ENCODE measurements at places on chromosomes 7 and 10.

DNA sequence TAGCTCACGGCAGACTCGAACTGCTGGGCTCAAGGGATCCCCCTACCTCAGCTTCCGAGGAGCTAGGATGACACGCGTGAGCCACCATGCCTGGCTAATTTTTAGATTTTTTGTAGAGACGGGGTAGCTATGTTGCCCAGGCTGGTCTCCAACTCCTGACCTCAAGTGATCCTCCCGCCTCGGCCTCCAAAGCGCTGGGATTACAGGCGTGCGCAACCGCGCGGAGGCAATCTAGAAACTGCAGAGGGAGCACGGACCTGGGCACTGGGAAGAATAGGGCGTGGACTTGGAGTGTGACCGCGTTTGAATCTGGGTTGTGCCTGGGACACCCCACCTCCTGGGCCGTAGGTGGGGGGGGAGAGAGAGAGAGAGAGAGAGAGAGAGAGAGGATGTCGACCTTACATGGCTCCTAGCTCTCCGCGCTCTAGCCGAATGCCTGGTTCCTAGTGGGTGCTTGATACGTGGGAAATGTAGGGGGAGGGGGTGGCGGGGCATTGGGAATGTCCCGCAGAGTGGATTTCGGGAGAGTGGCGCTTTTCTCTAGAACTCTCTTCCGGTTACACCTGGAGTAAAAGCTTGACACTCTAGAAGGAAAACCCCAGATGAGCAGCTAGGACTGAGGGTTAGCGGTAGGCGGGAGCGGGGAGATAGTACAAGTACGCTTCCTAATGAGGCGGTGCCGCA is 1.2 kb upstream of the MAP3K8 start:
- DNase-seq: peak; percentile 46

- no peak for DNase-seq
These were observed 71.5 kb downstream of the SLC35B4 start for GRCh38 chr7:134245253-134245652.

- no peak for DNase-seq
These were observed 340.1 kb upstream of the CHRM2 start for GRCh38 chr7:136528329-136528728.

DNA sequence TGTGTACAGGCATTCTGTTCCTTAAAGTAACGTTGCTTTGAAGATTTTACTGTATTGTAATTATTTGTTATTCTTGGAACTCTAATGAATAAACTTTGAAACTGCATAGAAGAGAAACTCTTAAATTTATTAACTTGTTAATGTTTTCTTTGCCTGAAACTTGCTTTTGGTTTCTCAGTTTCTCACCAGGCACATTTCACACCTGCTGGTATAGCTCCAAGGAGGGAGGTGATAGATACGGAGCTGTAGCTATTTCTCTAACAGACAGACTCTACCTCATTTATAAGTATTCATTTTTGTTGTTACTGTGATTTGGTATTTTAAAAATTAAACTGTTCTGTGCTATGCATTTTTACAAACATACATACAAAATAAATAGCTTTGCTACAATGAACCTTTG is 32.7 kb downstream of the R3HCC1L start:
- DNase-seq: no peak

DNA sequence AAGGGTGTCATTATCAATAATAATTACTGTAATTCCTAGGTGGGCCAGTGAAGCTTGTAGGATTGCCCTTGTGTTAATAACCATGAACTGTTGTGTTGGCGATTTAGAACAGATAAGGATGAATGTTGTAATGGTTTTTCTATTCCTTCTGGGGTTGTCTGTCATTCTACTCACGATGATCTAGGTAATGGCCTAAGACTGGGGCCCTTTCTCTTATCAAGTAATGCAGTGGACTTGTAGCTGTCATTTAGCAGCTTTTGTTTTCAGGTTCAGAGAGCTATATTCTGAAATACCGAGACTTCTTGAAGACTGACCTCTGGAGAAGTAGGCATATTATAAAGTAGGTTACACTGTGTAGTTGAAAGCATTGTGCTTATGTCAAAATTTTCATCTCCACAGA is 110.2 kb downstream of the TAF3 start:
- no peak for DNase-seq

DNA sequence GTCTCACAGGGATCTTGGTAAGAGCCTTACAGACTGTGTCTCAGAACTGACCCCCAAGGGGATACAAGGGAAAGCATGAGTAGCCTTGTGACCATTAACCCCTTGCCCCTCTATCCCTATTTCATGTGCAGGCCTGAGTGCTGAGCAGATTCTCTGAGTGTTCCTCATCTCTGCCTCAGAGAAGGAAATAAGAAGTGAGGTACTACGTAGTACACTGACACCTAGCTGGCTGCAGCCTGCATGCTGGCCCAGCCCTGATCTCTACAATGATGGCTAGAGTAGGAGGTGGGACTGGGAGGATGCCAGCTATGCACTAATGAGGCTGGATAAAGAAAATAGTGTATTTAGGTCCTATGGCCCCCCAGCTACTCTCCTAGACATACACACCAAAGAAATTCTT is 174.9 kb upstream of the HPS1 start:
- DNase-seq: no peak

DNA sequence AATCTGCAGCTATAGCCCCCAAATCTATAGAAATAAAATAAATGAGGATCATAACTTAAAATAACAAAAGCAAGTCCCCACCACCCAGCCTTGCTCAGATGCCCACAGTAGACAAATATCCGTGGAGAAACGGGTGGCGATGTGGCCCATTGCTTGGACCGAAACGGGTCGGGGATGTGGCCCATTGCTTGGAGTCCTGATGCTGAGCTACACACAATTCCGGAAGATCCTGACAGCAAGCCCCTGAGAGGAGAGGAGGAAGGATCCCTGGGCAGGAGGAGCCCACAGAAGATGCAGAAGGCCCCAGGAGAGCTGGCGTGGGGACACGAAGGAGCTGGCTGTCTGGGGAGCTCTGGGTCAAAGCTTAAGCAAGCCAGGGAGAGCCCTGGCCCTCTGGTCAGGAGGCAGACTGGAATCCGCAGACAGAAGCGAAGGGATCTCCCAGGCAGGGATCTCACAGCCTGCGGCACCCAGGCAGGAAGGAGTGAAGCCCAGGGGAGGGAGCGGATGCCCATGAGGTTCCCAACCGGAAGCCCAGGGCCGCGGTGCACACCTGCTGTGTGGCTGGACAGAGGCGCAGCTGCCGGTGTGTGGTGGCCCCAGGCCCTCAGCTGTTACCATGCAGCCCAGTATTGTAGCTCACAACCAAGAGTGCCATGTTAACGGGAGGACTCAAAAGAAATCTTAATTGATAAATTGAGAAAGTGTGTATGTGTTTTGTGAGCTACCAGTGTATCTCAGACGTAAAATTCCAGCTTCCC is 138.8 kb downstream of the ADARB2 start:
- DNase-seq: no peak

GRCh38 chr10:109348324-109348723 is 575.0 kb downstream of the XPNPEP1 start:
- no peak for DNase-seq

- DNase-seq: no peak
These were observed 83.9 kb upstream of the NMT2 start for GRCh38 chr10:15252396-15252795.

GRCh38 chr7:27677912-27678612 is 15.4 kb upstream of the HIBADH start:
- DNase-seq: peak; percentile 62

- no peak for DNase-seq
These were observed 820 bp downstream of the BBS9 start for GRCh38 chr7:33130184-33130583.

DNA sequence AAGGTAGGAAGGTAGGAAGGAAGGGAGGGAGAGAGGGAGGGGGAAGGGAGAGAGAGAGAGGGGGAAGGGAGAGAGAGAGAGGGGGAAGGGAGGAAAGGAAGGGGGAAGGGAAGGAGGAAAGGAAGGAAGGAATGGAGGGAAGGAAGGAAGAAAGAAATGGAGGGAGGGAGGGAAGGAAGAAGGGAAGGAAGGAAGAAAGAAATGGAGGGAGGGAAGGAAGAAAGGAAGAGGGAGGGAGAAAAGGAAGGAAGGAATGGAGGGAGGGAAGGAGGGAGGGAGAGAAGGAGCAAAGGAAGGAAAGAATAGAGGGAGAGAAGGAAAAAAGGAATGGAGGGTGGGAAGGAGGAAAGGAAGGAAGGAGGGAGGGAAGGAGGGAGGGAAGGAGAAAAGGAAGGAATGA is 176.4 kb upstream of the PTER start:
- no peak for DNase-seq

GRCh38 chr10:125249948-125250347 is 89.6 kb upstream of the CTBP2 start:
- no peak for DNase-seq

DNA sequence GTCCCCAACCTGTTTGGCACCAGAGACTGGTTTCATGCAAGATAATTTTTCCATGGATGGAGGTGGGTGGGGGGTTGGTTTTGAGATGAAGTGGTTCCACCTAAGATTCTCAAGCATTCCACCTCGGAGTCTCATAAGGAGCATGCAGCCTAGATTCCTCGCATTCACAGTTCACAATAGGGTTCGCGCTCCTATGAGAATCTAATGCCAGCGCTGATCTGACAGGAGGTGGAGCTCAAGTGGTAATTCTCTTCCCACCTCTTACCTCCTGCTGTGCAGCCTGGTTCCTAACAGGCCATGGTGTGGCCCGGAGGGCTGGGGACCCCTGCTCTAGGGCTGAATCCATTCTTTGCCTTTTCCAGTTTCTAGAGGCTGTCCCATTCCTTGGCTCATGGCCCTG is 19.1 kb upstream of the CDK1 start:
- DNase-seq: no peak

DNA sequence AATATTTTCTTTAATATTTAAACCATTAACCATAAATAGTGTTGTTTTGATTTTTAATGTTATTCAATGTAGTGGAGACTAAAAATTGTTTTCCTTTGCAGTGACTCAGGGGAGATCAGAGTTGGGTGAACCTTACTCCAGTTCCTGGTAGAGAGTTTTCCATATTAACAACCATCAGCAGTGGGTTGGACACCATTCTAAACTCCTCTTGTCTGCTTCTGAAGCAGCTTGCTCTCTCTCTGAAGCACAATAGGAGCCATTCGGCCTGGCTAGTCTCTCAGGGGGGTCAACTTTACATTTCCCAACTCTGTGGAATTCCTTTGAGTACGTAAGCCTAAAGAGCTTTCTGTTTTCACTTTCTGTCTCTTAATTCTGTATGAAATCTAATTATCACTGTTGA is 9.4 kb upstream of the NRG3 start:
- no peak for DNase-seq

- DNase-seq: no peak
These were observed 286.9 kb downstream of the SORCS1 start for GRCh38 chr10:106877574-106877973.

DNA sequence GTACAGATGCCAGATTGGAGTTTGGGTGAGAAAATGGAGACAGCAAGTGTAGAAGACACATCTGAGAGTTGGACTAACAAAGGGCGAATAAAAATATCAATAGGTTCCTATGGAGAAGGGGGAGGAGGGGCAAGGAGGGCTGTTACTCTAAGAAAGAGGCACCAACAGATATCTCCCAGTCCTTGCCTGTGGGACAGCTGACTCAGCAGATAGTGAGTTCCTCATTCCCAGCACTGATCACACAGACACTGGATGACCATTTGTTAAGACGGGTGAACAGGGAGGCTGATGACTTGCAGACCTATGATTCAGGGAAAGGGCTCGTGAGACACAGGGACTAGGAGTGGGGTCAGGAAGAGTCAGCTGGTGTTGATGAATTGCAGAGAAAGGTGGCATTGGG is 5.7 kb upstream of the PRR15 start:
- DNase-seq: peak; percentile 83

GRCh38 chr10:26746061-26746460 is 48.6 kb downstream of the PDSS1 start:
- DNase-seq: no peak

- no peak for DNase-seq
These were observed 69.8 kb downstream of the DIP2C start for GRCh38 chr10:619710-620109.

DNA sequence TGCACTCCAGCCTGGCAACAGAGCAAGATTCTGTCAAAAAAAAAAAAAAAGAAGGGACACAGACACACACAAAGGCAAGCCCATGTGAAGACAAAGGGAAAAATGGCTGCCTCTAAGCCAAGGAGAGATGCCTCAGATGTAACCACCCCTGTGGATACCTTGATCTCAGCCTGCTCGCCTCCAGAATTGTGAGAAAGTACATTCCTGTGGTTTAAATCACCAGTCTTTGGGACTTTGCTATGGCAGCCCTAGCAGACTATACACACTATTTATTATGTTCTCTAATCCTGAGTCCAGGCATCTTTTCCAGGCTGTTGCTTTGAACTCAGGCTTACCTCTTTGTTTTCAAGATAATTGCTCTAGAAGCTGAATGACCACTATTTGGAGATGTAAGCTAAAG is 494.3 kb downstream of the GALNT17 start:
- DNase-seq: no peak

DNA sequence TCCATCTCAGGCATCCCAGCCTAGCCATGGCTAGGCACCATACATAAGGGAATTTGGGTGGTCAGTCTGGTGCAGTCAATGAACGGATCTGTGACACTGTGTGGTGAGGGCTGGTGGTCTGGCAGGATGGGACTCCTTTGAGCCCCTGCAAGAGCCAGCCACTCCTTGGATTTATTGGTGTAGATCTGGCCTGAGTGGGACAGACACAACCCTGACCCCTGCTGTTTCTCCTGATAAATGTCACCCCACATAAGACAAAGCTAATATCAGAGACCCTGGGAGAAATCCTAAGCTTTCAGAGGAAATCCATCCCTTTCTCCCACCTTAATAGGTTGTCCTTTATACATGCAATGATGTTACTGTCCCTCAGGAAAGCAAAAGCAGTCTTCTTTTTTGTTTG is 2.3 kb downstream of the FBXO24 start:
- DNase-seq: peak; percentile 17

DNA sequence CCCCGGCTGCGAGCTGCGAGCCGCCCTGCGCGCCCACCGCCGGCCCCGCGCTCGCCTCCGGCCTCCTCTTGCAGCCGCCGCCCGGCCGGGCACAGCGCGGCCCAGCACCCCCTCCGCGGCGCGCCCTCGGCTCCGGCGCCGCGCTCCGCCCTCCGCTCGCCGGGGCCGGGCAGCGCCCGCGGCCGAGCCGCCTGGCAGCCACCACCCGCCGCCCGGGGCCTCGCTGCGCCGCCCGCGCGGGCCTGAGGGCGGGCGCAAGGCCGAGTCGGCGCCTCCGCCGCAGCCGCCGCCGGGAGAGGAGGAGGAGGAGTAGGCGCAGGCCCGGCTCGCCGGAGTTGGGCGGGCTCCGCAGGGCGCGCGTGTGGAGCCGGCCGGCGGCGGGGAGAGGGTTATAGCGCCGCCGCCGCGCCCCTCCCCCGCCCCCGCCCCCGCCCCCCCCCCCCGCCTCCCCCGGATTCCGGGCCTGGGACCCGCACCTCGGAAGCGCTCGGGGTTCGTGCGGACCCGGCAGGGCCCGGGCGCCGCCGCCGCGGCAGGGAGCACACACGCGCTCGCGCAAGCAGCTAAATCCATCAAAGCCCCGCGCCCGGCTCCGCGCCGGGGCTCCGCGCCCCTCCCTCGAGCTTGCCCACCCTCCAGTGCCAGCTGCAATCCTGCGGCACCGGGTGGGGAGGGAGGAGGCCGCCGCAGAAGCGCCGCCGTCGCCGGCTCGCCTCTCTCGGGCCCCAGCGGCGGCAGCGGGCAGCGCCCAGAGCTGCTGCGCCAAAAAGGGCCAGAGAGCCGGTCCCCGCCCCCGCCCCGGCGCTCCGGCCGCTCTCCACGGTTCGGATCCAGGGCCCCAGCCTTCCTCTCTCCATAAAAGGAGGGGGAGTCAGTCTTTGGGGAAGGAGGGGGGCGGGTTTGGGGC is at the start of gene PDGFA:
TSS of gene PDGFA (minus strand) at position 363 of the 907 bp plus-strand sequence. CDS start 845 bp downstream, outside the sequence.
- DNase-seq: no peak

GRCh38 chr7:50676740-50677637 is 105.7 kb downstream of the GRB10 start:
- no peak for DNase-seq

- DNase-seq: no peak
These were observed 849.1 kb upstream of the AUTS2 start for GRCh38 chr7:68748934-68749900.

All from inflammatory macrophage treated with lipopolysaccharide for 1 hour (primary cell).